SK-N-MC (cell line): ENCODE measurements at places on chromosomes 7 and 10.

GRCh38 chr7:70317356-70317755 is 719.1 kb downstream of the AUTS2 start:
- DNase-seq = no peak

- no peak for DNase-seq
Measured at GRCh38 chr10:116056445-116057293, 216.3 kb downstream of the GFRA1 start.

DNA sequence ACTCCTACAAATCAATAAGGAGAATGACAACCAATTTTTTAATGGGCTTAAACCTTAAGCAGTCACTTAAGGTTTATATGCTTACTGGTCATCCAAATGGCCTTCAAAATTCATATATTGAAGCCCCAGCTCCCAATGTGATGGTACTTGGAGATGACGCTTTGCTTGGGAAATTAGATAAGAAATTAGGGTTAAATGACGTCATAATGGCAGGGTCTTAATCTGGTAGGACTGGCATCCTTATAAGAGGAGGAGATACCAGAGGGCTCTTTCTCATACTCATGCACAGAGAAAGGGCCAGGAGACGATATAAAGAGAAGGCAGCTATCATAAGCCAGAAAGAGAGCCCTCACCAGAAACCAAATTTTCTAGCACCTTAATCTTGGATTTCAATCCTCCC is 350.8 kb upstream of the NFE2L3 start:
- DNase-seq = no peak

- no peak for DNase-seq
Measured at GRCh38 chr10:75709811-75710210, 278.4 kb downstream of the LRMDA start.

GRCh38 chr10:112849546-112849945 is 100.5 kb upstream of the TCF7L2 start:
- DNase-seq = no peak

DNA sequence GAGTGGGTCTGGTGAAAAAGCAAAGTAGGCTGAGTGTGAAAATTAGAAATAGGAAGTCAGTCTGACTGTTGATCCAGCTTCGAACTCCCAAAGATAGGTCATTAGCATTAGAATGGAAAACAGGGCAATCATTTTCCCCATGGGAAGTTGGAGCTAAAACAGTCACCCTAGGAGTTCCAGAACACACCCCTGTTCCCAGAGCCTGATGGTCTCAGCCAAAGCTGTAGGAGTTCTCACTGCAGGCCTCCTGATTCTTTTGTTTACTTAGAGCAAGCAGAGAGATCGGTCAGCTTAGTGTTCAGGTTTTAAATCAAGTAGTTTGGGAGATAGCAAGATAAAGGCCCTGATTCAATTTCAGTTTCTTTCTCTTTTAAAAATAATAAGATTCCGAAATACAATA is 28.8 kb upstream of the JCAD start:
- DNase-seq = no peak

- DNase-seq = no peak
Measured at GRCh38 chr7:11727864-11728263, 104.1 kb downstream of the THSD7A start.

DNA sequence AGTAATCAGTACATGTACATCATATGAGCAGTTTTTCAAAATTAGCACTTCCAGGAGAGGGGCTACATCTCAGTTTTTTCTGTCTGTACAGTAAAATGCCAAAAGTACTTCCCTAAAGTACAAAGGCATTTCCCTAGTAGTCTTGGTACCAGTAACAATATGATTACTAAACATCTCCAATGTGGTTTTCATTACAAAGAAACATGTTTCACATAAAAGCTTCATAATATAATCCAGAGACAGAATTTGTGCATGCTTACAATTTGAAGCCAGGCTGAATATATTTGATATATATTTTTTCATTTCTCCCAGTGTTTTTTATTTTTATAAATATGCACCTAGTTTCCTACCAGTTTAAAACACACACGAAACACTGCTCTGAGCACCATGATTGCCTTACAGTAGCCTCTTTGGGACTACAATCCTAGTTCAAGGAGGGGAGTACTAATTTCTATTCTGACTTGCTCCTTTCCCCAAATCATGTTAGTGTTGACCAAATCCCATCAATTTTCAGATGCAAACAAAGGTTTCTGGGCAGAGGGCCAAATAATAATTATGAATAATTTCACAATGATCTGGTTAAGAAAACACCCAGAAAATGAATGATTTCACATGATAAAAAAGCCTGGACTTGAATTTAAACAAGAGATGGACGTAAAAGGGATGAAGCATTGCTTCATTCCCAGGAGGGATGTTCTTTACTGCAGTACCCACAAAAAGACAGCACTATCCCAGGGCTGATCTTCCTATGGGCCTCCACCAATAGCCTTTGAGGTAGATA is 201.3 kb downstream of the SLC25A13 start:
- DNase-seq = no peak

DNA sequence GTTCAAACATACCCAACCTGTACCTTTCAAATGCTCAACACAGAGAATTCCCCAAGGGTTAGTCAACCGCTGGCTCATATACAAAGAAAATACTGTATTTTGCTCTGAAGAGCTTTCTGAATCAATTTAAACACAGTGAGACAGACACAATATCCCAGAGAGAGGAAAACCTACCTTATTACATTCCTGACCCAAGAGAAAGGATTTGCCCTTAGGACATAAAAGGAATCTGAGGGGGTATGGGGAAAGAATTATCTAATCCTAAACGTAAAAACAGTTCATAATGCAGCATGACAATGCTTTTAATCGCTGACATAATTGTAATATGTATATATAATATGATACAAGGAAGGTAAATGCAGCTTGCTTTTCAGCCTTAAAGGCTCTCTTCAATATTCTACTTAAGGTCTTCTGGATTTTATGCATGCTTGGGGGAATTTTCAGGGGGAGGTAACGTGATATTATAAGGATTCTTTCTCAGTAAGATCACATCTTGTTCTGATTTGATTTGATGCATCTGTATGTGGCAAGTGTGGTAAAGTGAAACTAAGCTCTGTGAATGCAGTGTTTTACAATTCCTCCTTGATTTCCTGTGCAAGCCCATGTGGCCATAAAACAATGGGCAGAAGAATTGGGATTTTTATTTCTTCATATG is 240.5 kb downstream of the GLI3 start:
- DNase-seq = no peak

- DNase-seq = no peak
Measured at GRCh38 chr7:93146472-93147141, 1.6 kb downstream of the SAMD9L start.
